Stimulated activated CD8-positive, alpha-beta memory T cell treated with anti-CD3 and anti-CD28 coated beads, Interleukin-4, amount 100 ng/mL, for 1 hour (primary cell): ENCODE measurements at places on chromosomes 16 and 17.

DNA sequence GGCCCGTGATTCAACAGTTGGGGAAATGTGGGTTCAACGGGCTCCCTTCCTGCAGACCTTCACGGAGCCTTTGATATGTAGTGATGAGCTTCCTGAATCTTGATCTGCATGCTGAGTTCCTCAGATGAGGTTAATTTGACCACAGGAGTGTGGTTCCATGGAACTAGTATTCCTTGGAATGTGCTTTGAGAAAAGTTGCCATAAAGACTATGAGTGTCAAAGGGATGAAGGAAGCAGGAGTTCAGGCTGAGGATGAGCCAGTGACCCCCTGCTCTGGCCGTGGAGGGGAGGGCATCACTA, 229.2 kb downstream of the MSI2 start:
- no peak for DNase-seq

DNA sequence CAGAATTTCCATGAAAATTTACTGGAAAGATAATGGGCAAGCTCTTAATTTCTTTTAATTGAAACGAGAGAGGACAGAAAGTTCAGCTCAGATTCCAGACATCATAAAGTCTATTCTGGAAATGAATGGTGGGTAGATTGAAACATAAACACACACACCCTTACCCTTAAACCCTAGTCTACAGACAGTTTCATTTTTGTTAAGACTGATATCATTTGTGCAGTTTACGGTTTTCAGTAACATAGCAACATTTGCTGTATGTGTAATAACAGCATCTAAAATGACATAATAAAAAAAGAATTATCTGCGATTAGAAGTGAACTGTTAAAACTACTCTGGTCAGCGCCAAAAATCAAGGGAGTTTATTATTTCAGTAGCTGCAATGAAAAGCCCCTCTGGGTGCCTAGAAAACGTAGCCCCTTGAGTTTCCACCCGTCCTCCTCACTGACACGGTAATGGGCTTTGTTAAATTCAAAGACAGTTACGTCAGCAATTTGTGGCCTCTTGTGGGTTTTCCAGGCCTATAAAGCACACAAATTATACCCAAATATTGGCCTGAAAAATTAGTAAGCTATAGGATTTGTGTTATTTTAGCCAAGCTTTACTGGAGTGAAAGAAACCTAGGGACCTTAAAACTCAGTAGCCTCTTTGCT, 520.6 kb upstream of the SOX9 start:
- no peak for DNase-seq

- DNase-seq: no peak
Observed at GRCh38 chr17:17493249-17493985, 2.8 kb downstream of the RASD1 start.

- DNase-seq: no peak
Observed at GRCh38 chr17:39920218-39921210, 2.1 kb upstream of the GSDMB start.

DNA sequence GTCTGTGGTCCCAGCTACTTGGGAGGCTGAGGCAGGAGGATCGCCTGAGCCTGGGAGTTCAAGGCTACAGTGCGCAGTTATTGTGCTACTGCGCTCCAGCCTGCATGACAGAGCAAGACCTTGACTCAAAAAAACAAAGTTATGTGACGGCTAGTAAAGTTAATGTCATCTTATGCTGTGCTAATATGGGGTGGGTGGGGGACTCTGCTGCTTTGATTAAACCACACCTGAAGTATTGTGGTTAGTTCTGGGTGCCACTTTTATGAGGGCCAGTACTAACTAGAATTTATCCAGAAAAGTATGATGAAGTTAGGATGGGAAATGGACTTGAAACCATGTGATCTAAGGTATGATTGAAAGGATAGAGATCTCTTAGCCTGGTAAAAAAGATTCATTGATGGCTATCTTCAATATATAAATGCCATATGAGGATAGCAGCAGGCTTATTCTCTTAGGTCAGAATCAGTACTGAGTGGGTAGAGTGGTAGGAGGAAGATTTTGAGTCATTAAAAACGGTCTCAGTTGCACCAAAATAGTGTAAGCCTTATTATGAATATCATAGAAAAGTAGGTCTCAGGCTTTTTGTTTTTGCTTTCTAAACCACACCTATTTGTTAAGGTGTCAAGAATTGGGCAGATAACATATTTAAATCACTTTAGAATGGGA, 5.6 kb downstream of the WSB1 start:
- no peak for DNase-seq

- no peak for DNase-seq
Observed at GRCh38 chr17:41559548-41559947, 12.3 kb downstream of the KRT9 start.

DNA sequence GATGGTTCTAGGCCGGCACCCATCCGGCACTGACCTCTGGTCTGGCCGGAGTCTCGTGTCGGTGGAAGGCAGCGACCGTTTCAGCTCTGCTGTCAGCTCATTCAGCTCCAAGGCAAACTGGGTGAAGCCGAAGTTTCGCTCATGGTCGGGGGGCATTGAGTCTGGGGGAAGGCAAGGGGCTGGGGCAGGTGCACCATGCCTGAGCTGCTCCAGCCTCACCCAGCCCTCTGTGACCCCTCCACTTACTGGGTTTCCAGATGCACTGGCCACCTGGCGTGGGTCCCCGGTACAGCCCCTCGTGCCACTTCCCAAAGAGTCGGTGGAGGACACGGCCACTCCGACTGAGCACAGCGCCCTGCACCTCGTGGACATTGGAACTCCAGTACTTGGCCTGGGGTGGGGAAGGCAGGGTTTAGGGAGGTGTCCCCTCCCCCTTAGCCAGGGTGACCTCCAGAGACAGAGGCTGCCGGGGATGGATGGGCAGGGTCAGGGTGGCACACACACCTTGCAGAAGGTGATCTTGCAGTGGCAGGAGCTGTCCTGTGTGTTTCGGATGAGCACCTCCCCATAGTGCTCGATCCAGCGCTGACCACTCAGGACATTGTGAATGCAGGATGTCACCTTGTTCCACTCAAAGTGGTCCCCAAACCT, 12.6 kb downstream of the OSBPL7 start:
- no peak for DNase-seq

GRCh38 chr17:33200587-33200986, 92.5 kb downstream of the ASIC2 start:
- DNase-seq: no peak
